ENCODE measurements at places on chromosomes 12 and 14. TPM values are rescaled to one million over a fixed set of nuclear protein-coding genes. Genes with fewer than 3 reads are reported as not detected.
A peak's percentile ranks its signal among the peaks of the same experiment; 100 is the strongest.

- ATAC-seq, result no peak
Observed at GRCh38 chr14:36229262-36229661, 52.7 kb upstream of the PTCSC3 start.

Gene ANAPC7
- 50.1 TPM for total RNA-seq

Gene PLEKHD1
- total RNA-seq, result not detected

Gene ADCY6
- 21.9 TPM for total RNA-seq

Gene FZD10
- total RNA-seq, result 1.1 TPM

GRCh38 chr12:100901266-100901665 is 106.7 kb downstream of the ANO4 start:
- ATAC-seq, result no peak

DNA sequence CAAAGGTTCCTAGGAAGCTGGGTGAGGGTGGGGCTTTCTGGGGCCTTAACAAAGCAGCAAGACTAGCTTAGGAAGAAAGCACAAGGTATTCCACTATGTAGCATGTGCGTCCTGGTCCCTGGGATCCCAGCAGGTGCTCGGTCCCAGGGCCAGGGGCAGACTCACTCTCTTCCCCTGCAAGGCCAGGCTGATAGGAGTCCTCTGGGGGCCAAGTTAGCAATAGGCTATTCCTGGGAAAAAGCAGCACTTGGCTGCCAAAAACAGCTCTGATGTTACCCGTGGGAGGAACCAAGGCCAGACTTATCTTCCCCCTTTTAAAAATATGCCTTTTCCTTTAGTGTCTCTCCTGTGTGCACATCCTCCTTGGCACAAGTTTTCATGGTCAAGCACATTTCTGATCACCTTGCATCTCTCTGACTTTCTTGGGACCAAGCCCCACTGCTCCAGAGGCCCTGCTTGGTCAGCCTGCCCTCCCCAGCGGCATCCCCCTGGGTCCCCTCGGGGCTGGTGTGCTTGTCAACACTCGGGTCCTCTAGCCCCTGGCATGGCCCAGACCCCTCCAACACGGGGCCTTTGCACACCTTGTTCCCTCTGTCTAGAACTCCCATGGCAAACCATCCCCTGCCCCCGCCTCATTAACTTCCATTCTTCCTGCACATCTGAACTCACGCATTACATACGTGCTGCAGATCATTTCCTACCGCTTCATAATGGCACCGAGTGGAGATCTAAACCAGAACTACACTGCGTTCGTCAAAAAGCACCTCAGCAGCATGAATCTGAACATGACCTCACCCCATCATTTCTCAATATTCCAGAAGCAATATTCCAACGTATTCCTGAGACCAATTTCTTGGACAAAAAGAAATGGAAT is 21.9 kb downstream of the CCDC92 start:
- ATAC-seq, result no peak

Gene CAPZA3
- total RNA-seq, result not detected

DNA sequence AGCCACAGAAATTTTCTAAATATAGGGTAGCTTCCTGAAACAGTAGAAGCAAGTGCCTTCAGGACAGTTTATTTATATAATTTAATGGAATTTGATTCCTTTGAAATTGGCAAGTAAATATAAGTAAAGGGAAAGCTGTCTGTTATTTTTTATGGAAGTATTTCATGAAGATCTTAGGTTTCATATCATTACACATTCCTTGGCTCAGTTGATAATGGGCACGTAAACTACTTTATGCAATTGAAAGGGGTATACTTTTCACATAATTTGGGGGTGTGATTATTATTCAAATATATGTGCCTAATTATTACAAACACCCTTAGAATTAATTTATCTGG is 71.1 kb upstream of the RAP1B start:
- no peak for ATAC-seq

Gene SYNDIG1L
- 0.27 TPM for total RNA-seq

- no peak for ATAC-seq
Observed at GRCh38 chr12:102933168-102933567, 16.1 kb upstream of the PAH start.

Gene CCDC77
- total RNA-seq, result 3.0 TPM

DNA sequence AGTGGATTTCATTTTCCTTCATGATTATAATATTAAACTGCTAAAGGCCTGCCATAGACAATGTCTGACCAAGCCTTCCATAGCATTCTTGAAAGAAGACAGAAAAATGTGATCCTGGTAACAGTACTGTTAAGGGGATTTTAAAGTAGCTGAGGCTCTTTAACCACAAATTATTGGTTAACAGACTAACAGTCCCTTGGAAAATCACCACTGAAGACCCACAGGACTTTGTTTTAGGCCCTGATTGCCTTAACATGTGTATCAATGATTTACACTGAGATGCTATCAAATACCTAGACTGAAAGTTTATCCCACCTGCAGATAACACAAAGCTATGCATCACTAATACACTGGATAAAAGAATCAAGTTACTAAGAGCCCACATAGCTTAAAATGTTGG is 6.0 kb downstream of the KRT79 start:
- no peak for ATAC-seq

- ATAC-seq, result no peak
Observed at GRCh38 chr12:23843958-23844357, 105.5 kb downstream of the SOX5 start.

DNA sequence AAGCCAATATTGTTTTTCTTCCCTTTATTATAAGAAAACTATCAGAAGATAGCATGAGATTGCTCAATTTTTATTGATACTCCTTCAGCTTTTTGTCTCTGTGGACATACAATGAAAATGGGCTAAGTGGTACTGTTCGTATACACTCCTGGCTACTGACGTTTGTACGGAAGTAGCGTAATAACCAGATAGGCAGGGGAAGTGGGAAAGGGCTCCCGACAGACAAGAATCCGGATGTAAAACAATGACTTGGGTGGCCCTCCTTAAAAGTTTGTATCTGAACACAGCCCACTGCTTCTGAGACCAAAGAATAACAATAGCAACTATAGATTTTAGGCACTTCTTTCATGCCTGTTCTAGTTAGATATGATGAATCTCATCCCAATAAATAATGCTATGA is 99.6 kb downstream of the RPS6KA5 start:
- no peak for ATAC-seq

GRCh38 chr12:26197832-26198231 is 2.5 kb downstream of the SSPN start:
- no peak for ATAC-seq

- ATAC-seq, result peak; percentile 92
Observed at GRCh38 chr12:109461846-109462756, 15.0 kb downstream of the KCTD10 start.

DNA sequence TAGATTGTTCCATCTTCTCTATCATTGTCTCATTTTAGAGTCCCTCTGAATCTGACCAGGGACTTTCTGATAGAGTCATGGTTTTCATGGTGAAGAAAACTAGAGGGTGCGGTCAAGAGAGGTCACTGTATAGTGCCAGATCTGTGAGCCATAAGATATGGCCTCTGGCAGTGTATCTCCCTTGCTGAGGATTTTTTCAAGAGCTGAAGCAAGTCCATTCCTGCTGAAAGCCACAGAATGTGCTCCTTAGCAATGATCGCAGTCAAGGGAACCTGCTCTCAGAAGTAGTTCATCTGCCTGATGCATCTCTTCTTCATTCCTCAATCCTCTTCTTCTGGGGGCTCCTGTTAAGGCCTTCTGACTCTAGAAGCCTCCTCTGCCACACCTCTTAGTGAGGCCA is 405.2 kb downstream of the EGLN3 start:
- no peak for ATAC-seq

DNA sequence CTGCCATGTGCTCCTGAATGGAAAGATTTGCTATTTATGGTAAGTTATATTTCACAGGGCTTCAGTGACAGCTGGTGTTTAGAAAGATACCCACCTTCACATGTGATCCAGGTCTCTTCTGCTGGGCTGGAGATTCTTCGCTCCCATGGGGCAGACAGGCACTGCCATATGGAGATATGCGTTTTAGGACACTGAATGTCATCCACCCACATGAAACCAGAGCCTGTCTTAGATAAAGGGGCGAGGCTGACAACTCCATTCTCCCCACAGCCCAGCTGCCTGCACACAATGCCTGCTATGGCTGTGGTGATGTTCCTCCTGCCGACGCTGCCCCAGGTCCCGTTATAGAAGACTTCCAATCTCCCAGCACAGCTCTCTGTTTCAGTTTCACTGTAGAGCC is 69.4 kb downstream of the ACSM4 start:
- no peak for ATAC-seq

DNA sequence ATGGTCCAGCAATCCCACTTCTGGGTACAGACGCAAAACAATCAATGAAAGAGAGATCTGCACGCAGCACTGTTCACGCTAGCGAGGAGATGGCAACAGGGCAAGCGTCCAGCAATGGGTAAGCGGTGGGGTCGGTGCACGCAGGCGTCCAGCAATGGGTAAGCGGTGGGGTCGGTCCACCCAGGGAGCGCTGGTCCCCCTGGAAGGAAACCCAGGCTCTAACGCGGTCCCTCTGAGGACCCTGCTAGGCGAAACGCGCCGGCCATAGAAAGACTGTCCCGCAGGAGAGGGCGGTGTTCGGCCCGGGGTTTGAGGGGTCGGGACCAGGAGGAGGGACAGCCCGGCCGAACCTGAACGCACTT is 618 bp upstream of the PGAM5 start:
- ATAC-seq, result peak; percentile 29

- ATAC-seq, result peak; percentile 85
Observed at GRCh38 chr12:102429211-102430154, 50.9 kb downstream of the IGF1 start.

DNA sequence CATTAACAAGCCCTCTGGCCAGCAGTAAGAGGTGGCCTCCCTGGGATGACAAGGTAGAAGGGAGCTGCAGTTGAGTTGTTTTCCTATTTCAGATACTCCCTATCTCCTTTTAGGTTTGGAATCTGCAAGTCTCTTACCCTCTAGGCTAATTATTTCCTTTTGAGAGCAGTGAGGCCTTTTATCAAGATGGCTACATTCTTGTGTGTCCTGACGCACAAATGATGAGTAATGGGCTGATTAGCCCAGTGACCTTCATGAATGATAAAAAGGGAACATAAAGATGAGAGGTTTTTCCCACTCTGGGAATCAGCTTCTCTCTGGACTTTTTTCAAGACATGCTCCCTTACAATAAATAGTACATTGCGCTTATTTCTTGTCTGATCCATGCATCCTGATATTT is 22.9 kb downstream of the DYRK2 start:
- ATAC-seq, result no peak

DNA sequence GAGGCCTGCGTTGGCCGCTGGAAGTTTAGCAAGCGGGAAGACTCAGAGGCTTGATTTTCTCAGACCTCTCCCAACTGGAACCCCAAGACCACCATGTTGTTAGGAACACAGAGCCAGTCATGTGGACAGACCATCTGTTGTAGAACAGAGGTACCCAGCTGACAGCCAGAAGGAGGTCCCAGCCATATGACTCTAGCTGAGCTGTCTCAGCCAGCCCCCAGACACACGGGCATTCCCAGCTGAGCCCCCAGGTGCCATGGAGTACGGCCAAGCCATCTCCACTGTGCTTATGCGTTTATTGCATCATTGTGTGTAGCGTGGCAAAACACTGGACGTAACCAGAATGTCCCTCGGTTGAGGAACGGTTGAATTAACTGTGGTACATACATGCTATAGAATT is 421.9 kb downstream of the TMEM132D start:
- no peak for ATAC-seq

GRCh38 chr14:87325741-87326140 is 667.2 kb downstream of the GALC start:
- ATAC-seq, result no peak

Data from gastroesophageal sphincter (tissue), 4 donors.